GM12878 (cell line): ENCODE measurements at places on chromosomes 1 and 21.

GRCh38 chr1:94962409-94963265 is 35.7 kb upstream of the CNN3 start:
- peak; percentile 64 for DNase-seq

- DNase-seq, result no peak
Observed at GRCh38 chr1:183484254-183484653, 12.0 kb downstream of the SMG7 start.

- DNase-seq, result no peak
Observed at GRCh38 chr1:219659684-219660083, 46.8 kb upstream of the ZC3H11B start.

GRCh38 chr1:198686069-198686728 is 47.4 kb downstream of the PTPRC start:
- no peak for DNase-seq
